Posterior vena cava (tissue), 2 donors: ENCODE measurements at places on chromosomes 12 and 14.

GRCh38 chr12:15688202-15688736, 100.9 kb downstream of the EPS8 start:
- DNase-seq = peak; percentile 88

GRCh38 chr12:104740668-104741067, 217.4 kb downstream of the SLC41A2 start:
- DNase-seq = peak; percentile 66

DNA sequence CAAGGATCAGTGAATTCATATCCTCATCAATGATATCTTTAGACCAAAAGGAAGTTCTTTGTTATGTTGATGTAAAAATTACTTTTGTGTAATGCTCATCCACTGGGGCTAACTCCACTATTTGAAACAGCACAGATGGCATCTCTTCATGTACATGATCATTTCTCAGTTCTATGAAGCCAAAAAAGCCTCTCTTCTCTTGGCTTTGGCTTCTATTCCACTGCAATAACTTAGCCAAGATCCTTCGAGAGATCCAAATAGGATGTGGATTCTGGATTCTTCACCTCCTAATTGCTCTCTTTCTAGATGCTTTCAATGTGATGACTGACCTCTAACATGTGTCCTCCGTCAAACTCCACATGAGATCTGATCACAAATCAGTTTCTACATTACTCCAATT, 851.2 kb downstream of the GALC start:
- no peak for DNase-seq

GRCh38 chr12:78101113-78101876, 270.6 kb downstream of the NAV3 start:
- no peak for DNase-seq

GRCh38 chr12:76249501-76249900, 98.7 kb downstream of the BBS10 start:
- DNase-seq = no peak

- DNase-seq = no peak
These were observed 33.2 kb upstream of the GALNT16 start for GRCh38 chr14:69226736-69227135.

GRCh38 chr12:38930990-38931389, 25.6 kb upstream of the CPNE8 start:
- DNase-seq = no peak

- DNase-seq = no peak
These were observed 102.0 kb downstream of the HMGA2 start for GRCh38 chr12:65926119-65926908.

DNA sequence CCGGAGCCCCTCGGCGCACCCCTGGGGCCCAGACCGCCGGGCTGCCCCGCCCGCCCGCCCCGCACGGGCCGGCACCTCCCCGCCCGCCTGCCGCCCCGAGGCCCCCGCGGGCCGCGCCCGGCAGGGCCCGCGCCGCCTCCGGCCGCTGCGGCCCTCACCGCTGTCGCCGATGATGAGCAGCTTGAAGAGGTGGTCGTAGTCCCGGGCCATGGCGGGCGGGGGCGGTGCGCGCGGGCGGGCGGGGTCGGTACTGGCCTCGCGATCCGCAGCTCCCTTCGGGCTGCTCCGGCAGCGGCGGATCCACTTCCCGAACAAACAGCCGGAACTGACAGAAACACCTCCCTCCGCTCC, at the start of gene RAB35:
RAB35 (minus strand) TSS at position 313 of the 351 bp plus-strand sequence; CDS start at position 210, 103 bp downstream.
- no peak for DNase-seq

GRCh38 chr14:63486738-63487137, 56.4 kb downstream of the PPP2R5E start:
- no peak for DNase-seq

GRCh38 chr12:50568338-50569091, 63.7 kb downstream of the DIP2B start:
- no peak for DNase-seq

- DNase-seq = no peak
These were observed 70.3 kb downstream of the CAPZA3 start for GRCh38 chr12:18808221-18808620.

- DNase-seq = no peak
These were observed 1.4 kb downstream of the TMTC2 start for GRCh38 chr12:82688035-82688501.

GRCh38 chr12:9041321-9041720, 52.0 kb downstream of the KLRG1 start:
- DNase-seq = no peak

- DNase-seq = peak; percentile 89
These were observed 9.8 kb downstream of the CTDSP2 start for GRCh38 chr12:57836442-57837375.

DNA sequence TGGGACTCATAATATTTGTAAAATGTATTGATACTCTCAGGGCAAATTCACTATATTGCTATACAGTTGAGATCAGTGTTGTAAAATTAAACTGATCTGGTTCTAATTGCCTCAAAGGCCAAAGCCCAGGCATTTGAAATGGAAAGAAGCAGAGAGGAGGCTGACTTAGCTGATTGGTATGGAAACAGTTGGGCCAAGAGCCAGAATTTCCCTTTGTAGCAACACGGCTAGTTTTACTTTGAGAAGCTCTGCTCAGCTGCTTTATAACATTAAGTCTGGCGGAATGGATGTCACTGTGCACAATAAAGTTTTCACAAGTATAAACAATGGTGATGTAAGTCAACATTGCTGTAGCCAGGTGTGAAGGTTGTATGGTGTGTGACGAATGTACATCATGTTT, 186.4 kb downstream of the MSRB3 start:
- DNase-seq = no peak

DNA sequence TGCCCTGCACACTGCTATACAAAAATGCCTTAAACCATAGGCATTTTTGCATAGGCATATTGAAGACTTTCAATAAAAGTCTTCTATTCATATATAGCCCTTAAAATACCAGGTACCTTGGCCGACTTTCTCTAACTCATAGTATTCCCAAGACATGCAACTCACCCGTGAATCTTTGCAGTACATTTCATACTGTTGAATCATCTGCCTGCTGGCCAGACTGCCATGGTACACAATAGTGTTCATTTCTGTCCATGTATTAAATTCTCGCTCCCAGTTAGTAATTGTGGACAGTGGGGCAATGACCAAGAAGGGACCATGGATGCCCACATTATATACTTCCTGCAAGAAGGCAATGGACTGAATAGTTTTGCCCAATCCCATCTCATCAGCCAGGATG, 24.3 kb upstream of the SUPT16H start:
- no peak for DNase-seq

- DNase-seq = no peak
These were observed 570 bp upstream of the MRPS35 start for GRCh38 chr12:27709932-27710591.

- peak; percentile 18 for DNase-seq
These were observed 42.8 kb upstream of the SCN8A start for GRCh38 chr12:51548241-51548640.

- no peak for DNase-seq
These were observed 161.6 kb downstream of the PIK3C2G start for GRCh38 chr12:18422871-18423270.

DNA sequence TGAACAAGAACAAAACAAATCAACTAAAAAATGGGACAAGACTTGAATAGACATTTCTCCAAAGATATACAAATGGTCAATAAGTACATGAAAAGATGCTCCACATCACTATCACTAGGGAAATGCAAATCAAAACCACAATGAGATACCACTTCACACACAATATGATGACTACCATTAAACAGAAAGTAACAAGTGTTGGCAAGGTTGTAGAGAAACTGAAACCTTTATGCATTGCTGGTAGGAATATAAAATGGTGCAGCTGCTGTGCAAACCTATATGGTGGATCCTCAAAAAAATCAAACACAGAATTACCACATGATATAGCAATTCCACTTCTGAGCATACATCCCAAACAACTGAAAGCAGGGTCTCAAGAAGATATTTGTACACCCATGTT, 5.2 kb downstream of the SMAGP start:
- no peak for DNase-seq

- no peak for DNase-seq
These were observed 443.5 kb downstream of the TMTC2 start for GRCh38 chr12:83130178-83130577.

GRCh38 chr14:61528591-61529021, 166.7 kb upstream of the HIF1A start:
- no peak for DNase-seq

GRCh38 chr14:73620268-73620667, 8.0 kb downstream of the ACOT6 start:
- no peak for DNase-seq

- DNase-seq = no peak
These were observed 162.8 kb upstream of the LHX5 start for GRCh38 chr12:113634474-113634873.

- peak; percentile 98 for DNase-seq
These were observed 3.6 kb upstream of the RHOF start for GRCh38 chr12:121796855-121797751.

DNA sequence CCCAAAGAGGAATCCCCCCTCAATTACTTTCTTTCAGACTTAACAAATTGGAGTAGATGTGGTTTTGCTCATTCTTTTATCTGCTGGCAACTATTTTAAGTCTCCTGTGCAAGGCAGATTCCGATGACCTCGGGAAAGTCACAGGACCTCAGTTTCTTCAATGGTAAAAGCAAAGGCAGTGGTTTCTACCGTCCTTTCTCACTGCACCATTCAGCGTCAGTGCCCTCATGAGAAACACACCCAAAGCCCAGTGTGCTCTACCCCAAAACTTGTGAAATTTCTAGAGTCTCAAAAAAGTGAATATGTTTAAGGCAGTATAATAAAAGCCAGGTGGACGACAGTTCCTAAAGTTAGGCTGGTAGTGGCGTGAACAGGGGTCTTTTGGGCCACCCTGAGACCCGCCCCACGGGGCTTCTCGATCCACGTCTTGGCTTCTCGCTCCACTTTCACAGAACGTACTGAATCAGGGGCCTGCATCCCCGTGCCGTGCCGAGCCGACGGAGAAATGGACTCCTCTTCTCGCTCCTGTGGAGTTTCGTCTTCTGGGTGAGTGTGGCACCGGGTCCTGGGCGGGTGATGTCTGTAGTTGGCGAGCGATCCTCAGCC, 1.3 kb upstream of the ARHGAP5 start:
- peak; percentile 87 for DNase-seq

GRCh38 chr12:96335270-96335669, 65.0 kb downstream of the CDK17 start:
- DNase-seq = no peak

GRCh38 chr12:106214571-106214970, 33.2 kb downstream of the CKAP4 start:
- no peak for DNase-seq

GRCh38 chr12:94743174-94743573, 92.8 kb upstream of the TMCC3 start:
- no peak for DNase-seq

GRCh38 chr12:62808166-62808879, 126.6 kb downstream of the PPM1H start:
- DNase-seq = no peak

GRCh38 chr14:30906752-30907658, 32.6 kb downstream of the COCH start:
- DNase-seq = no peak

- peak; percentile 73 for DNase-seq
These were observed 75.8 kb downstream of the EP400 start for GRCh38 chr12:132025526-132025925.

GRCh38 chr14:36518031-36518585, 1.9 kb downstream of the NKX2-1 start:
- DNase-seq = no peak

DNA sequence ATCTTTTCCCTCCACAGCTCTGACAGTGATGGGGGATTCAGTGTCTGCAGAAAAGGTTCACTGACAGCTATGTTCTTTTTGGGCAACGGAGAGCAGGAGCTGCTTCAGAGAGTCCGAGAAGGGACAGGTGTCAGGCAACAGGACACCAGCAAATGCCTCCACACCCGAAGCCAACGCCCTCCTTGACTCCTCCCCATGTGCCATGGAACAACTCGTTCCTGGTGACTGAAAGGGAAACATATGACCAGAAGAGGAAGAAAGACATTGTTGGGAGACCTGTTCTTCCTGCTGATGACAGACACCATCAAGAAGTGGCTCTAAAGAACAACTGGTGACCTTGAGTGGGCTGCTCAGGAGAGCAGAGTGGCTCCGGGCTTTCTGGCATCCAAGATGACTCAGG, 172.3 kb upstream of the NOS1 start:
- no peak for DNase-seq

GRCh38 chr12:124742111-124742510, 121.6 kb downstream of the SCARB1 start:
- DNase-seq = no peak

DNA sequence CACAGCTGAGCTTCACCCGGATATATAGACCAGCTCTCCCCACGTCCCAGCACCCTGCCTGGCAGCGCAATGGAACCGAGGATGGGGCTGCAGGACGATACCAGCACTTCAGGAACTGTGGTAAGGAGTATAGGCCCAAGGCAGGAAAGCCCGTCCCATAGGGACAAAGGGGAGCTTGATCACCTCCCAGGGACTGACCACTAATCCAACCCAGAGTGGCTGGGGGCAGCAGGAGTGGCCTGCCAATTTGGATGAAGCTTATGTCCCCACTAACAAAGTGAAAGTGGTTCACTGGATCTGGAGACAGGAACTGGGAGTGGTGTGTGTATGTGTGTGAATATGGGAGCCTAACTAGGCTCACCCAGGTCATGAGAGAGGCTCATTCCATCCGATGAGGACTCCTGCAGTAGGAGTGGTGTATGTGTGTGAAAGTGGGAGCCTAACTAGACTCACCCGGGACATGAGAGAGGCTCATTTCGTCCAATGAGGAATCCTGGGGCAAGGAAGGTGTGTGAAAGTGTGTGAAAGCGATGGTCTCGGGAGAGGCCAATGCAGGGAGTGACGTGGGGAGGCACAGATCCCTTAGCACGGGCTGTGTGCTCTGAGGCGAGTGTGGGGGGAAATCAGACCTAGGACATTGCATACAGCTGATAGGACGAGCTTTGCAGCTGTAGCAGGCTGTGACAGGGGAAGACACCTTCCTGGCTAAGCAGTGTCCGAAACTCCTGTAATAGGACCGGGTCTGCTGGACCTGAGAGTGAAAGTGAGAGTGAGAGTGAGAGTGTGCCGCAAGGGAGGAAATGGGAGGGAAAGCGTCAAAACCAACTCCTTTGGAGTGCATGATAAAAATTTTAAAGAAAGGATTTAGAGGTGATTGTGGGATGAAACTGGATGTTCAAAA, 25.7 kb downstream of the KLRK1 start:
- no peak for DNase-seq

GRCh38 chr14:79766511-79766910, 444.8 kb downstream of the DIO2 start:
- no peak for DNase-seq

DNA sequence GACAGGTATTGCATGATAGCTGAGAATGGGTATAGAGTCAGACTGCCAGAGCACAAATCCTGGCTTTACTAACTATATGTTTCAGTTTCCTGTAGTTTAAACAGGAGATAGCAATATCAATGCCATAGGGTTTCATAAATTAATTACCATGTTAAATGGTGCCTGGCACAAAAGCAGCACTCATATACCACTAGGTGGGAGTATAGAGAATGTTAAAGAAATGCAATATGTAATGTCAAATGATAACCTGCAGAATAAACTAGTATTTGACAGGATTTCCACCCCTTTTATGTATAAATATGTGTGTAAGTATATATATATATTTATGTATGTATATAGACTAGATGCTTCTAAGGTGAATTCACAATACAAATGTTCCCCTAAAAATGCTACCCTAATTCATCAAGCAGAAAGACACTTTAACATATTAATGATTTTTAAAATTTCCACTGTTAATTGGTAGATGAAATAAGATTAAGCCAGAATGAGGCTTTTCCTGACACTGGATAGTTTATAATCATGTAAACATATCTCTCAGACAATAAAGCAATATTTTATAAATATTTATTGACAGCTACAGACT, 8.6 kb downstream of the WDR89 start:
- no peak for DNase-seq
